ENCODE measurements at places on chromosomes 16 and 17.

- no peak for DNase-seq
Observed at GRCh38 chr17:36727577-36727976, 126.2 kb downstream of the MRM1 start.

DNA sequence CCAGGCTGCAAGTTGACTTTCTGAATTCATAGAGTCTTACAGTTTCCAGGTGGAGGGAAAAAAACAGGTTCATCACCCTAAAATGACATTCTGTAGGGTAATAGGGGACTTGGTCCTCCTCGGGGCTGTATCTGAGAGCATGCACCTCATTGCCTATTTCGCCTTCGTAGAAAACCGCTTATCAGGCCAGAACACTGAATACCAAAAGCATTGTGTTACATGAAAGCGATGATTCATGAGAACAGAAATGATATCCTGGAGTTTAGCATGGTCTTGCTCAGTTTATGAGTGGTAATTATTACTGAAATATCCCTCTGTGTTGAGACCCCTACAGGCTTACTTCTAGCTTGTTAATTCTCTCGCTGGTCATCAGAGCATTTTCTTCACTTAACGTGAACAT, 61.4 kb upstream of the ARHGAP44 start:
- DNase-seq = no peak

DNA sequence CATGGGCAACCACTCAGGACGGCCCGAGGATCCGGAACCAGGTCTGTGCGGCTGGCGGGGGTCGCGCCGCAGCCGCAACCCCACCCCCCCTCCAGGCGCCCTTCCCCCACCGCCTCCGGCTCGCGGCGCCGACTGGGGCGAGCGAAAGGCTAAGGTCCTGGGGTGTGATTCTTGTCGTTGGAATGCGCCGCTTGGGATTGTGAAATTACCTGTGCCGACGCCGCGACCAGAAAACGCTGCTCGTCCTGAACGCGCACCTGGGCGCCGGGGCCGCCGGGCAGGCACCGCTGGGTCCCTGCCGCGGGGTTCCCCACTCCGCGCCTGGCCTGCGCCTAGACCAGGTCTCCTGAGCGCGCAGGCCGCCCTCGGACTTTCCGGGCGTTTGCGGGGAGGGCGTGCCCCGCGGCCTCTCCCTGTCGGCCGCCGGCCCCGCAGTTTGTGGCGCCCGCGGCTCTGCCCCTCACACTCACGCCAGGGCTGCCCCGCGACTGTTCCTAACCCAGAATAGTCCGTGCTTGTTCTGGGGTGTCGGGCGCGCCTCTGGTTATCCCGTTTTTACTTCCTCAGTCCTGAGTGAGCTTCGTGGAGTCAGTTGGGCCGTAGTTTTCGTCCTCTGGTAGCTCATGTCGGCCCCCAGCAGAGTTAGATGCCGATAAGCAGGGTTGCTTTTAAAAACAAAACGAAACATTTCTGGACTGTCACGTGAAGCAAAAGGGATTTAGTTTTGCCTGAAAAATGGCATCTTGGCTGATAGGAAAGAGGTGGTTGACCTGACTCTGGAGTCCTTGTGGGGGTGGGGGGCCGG, 147.2 kb downstream of the SPECC1 start:
- DNase-seq = no peak

DNA sequence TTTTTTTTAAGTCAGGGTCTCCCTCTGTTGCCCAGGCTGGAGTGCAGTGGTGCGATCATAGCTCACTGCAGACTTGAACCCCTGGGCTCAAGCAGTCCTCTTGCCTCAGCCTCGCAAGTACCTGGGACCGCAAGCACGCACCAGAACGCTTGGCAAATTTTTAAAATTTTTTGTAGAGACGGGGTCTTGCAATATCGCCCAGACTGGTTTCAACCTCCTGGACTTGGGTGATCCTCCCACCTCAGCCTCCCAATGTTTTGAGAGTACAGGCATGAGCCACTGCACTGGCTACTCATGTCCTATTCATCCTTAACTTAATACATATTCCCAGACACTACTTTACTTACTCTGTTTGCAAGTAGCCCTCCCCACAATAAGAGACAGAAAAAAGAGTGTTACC, 16.3 kb upstream of the RBL2 start:
- no peak for DNase-seq

DNA sequence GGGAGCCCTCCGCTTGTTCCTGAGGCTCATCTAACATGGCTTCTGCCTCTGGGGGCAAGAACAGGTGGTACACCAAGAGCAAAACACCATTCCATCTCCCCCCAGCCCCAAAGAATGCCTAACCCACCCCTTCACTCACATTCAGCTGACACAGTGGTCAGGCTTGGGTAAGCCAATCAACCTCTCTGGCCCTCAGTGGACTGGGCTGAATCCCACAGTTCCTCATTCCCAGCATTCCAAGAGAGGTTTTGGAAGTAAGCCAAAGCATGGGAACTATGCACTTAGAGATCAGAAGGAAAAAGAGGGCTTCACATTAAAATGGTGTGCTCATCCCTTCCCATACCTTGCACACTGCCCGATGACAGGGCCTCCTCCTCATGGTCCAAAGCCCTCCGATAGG, 7.8 kb downstream of the PIGS start:
- no peak for DNase-seq

DNA sequence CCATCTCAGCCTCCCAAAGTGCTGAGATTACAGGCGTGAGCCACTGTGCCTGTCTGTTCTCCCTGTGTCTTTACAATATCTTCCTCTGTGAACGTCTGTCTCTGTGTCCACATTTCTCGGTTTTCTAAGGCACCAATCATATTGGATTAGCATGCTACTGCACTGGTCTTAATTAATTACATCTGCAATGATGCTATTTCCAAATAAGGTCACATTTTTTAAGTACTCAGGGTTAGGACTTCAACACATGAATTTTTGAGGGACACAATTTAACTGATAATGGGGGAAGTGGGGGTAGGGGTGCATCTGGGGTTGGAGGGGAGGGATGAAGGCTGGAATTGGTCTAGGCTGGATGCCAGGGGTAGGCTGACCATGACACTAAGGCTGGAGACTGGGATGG, 102.6 kb downstream of the N4BP1 start:
- DNase-seq = no peak

DNA sequence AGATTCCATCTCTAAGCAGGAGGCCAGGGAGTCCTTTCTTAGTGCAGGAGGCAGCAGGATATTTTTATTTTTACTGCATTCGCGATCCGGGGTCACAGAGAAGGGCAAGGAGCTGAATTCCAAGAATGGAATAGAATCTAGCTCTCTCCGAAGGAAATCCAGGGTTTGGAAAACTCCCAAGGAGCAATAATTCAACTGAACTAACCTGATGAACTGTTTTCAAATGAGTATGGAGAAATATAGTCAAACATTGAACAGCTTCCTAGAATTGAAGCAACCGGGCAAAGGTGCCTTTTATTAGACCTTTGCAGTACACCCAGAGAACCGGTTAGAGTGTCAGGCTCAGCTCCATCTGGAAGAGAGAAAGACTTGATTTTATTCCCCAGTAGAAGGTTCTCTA, 120.7 kb upstream of the MAF start:
- DNase-seq = no peak
